ENCODE measurements at places on chromosomes 12 and 14.

DNA sequence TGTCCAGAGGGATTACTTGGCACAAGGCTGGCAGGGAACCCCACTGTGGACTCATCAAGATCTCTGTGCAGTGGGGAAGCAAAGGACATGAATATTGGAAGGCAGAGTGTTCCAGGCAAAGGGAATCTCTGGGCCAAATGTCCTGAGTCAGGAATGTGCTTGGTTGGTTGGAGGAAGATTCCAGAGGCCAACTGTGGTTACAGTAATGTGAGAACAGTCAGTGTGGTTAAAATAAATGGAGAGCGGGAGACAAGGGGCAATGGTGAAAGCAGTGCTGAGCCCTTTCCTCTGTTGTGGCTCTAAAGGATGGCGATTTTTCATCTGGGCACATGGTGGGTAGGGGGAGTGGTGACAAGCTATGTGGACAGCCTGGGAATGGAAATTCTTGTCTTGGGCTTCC lies 948.2 kb downstream of the BCL11B start:
- peak; percentile 1 for DNase-seq

- no peak for DNase-seq
Observed at GRCh38 chr12:34393821-34394150, 371.5 kb downstream of the ALG10 start.

DNA sequence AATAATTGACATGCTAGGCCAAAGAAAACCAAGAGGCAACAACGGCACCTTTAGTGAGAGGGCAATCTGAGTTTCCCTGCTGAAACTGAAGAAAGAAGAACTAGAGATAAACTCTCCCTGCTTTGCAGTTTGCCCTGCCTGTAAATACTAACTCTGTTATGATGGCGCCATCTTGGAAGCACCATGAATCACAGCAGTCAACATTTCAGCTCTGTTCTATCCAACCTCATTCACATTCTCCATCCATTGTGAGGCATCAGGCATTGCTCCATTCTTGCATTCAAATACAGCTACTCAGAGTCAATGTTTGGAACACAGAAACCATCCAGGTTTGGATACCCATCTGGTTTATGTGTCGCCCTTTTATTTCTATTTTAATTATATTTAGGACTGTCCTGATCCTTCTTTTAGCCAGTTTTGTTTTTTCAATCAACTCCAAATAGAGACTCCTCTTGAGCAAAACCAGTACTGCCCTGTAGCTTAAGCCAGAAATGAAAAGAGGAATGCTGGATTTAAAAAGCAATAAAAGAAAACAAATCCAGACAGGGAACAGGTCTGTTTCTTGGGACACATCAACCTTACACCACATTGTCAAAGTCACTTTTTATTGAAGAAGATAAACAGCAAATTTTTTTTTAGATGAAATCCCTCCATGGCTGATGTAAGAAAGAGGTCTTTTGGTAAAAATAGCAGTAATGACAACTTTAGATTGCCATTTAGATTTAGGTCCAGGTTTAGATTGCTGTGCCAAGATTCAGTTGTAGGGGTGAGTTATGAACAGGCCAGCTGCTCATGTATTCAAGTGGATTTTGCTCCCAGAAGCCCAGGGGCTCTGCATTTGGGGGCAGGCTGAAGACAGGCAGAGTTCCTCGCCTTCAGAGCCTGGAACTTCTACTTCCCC lies 33.3 kb upstream of the PPM1A start:
- DNase-seq, result no peak

- no peak for DNase-seq
Observed at GRCh38 chr12:4628406-4628805, 20.4 kb downstream of the AKAP3 start.

DNA sequence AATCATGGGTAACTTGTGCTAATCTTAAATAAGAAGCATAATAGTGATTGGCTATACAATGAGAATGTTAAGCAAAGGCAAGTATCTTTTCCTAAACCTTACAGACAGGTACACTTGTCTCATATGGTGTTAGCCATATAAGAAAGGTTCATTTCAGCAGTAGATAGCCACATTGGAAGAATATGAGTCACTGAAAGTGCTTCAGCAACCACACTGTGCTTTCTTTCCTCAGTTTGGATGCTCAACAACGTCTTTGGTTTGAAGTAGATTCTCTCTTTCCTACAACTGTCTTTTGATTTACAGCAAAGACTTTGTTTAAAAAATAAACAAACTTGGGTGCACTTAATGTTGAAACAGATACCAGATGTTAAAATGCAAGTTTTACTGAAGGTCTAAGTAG lies 8.9 kb downstream of the DDHD1 start:
- no peak for DNase-seq

GRCh38 chr14:81450100-81450531 lies 50.0 kb upstream of the STON2 start:
- DNase-seq, result no peak

- DNase-seq, result no peak
Observed at GRCh38 chr12:124779161-124780141, 84.2 kb downstream of the SCARB1 start.

DNA sequence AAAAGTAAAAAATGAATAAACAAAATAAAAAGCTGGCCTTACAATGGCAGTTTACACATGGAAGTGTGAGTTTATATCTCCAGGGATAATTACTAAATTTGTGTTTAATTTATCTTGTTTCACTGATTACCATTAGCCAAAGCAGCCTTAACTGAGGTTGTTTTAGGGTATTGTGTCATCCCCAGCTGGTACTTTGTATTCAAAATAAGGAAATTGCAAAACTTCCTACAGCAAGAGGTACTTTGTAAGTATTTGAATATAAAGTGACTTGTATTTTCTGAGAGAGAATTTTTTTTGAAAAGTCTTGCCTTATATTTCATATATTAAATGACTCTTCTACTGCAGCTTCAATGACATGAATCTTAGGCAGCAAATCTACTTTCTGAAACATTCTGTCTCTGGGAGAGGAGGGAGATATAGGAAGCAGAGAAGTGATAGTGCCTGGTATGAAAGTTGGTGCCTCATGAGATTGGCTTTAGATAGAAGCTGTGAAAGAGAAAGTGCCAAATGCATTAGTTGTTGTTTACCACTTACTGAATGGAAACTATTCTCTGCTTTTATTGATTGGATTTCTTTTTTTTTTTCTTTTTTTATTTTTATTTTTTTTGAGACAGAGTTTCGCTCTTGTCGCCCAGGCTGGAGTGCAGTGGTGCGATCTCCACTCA lies 6.7 kb downstream of the FNTB start:
- DNase-seq, result no peak

GRCh38 chr14:92755495-92755894 lies 7.1 kb upstream of the LGMN start:
- peak; percentile 4 for DNase-seq

DNA sequence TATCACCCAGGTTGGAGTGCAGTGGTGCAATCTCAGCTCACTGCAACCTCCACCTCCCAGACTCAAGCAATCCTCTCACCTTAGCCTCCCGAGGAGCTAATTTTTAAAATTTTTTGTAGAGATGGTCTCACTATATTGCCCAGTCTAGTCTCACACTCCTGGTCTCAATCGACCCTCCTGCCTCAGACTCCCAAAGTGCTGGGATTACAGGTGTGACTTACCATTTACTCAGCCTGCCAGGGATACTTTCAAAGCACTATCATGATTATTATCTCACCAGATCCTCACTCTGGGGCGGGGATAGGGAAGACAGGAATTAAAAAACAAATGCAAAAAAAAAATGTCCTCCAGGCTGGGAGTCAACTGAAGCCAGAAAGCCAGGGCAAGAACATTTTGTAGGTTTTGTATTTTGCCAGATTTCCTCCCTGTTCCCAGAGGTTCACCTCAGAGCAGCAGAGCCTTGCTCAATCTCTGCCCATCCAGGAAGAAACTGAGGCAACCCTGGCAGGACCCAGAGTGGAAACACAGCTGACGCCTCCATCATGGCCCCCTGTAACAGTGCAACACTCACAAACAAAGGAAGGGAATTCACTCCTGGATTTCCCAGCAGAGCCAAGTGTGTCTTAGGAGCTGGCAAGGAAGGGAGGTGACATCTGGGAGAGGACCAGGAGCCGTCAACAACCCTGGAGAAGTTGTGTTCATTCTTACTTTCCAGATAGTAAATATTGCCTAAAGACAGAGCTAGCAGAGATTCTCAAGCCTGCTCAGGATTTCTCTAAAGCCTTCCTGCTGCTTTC lies 73.9 kb downstream of the IRF2BPL start:
- DNase-seq, result no peak

- peak; percentile 25 for DNase-seq
Observed at GRCh38 chr12:62006076-62006732, 254.0 kb upstream of the USP15 start.

- DNase-seq, result no peak
Observed at GRCh38 chr14:102256716-102257115, 48.2 kb downstream of the MOK start.

- DNase-seq, result no peak
Observed at GRCh38 chr14:78074561-78074960, 95.6 kb upstream of the NRXN3 start.

DNA sequence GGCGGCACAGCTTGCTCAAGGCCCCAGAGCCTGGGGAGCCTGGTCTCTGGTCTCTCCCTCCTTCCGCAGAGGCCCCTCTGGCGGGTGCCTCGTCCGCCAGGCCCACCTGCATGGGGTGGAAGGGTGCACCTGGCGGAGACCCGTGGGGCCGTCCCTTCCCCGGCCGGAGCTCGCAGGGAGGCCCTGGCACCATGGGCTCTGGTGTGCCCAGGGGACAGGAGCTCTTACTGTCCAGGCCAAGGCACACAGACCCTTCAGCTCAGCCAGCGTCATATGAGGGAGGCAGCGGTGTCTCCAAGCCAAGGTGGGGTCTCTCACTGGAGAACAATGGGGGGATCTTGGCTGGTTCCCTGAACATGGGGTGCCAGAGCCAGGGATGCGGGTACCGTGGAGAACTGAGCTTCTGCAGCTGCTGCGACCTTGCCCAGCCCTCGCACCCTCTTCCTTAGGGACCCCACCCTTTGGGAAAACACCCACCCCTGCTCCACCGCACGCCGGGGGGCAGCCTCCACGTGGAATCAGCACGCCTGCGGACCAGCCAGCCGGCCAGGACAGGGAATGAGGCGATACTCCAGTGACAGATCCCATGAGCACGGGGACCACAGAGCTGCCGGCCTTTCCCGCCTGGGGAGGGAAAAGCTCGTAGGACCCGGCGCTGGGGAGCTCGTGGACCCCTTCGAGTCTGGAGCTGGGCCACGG lies 25.7 kb upstream of the GALNT9 start:
- DNase-seq, result no peak

DNA sequence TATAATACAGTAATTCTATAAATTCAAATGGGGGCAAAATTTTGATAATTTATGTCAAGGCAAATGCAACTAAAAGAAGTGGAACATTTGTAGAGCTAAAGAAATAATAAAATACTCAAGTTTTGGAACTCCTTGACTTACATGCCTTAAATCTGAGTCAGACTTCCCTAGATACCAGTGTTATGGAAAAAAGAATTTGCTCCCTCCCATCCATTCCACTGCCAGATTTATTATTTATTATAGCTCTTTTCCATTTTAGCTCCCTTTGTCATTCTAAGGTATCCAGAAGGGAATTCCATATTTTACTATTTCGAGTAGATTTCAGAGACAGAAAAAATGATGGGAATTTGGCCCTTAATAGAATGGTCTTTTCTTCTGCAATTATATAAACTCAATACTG lies 44.0 kb downstream of the RHOJ start:
- peak; percentile 74 for DNase-seq

DNA sequence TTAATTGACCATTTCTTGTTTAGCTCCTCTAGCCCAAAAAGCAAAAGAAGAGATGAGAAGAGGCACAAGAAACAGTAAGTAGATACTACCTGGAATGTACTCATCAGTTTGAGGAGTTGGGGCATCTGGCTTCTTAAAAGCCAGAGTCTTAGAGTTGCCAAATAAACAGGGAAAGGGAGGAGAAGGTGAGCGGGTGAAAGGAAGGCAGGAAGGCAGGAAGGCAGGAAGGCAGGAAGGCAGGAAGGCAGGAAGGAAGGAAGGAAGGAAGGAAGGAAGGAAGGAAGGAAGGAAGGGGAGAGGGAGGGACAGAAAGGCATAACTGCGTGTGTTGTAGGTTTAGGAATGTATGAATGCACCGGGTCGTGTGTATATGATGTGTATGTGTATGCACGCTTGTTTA lies 56.7 kb upstream of the HSPB8 start:
- no peak for DNase-seq

GRCh38 chr12:68334132-68334531 lies 2.0 kb upstream of the MDM1 start:
- no peak for DNase-seq

DNA sequence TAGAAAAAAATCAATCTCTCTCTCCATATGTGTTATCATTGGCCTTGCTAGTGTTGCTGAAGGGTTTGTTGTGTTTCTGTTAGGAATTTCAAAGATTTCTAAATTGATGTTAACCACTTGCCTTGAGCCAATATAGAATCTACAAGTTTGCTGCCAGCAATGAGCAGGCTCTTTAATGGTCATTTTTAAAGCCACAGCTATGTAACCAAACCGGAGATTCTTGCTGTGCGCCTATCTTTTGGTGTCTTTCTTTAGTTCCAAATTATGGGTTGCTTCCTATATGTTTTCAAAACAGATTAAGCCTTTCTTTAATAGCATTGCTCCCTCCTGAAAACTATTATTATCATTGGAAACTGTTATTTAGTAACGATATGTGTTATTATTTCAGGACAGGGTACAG lies 545.7 kb downstream of the DIO2 start:
- no peak for DNase-seq

- no peak for DNase-seq
Observed at GRCh38 chr12:93043192-93043876, 114.2 kb upstream of the EEA1 start.

DNA sequence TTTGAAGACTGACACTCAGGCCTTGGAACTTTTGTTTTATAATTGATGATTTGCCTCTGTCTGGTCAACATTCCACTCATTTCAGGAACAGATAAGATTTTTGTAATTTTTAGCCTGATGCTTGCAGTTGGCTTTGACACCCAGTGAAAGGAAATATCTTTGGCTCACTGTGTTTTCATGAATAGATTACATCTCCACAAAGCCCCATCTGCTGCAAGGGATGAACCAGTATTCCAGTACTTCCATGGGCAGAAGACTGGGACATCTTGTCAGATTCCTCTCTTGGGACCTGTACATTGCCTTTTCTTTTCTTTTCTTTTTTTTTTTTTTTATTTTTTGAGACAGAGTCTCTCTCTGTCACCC lies 28.4 kb downstream of the GSG1 start:
- DNase-seq, result peak; percentile 29

DNA sequence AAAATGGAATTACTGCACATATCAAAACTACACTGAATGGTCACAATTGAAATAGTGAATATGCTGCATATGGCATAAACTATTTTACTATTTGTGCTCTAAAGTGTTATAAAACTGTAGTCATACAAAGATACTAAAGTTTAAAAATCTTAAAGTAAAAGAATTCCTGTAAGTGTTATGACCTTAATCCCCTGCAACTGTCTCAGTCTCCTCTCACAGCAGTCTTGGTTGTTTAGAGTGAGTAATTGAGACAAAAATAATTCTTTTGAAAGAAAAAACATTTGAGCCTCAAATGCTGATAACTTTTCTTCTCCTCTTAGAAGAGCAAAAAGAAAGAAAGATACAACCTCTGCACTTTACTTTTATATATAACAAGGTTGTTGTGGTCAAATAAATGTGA lies 99.9 kb downstream of the SYT1 start:
- DNase-seq, result no peak
